ENCODE measurements at places on chromosomes 7 and 10.

- no peak for DNase-seq
Measured at GRCh38 chr10:76973091-76974016, 664.3 kb downstream of the KCNMA1 start.

- no peak for DNase-seq
Measured at GRCh38 chr7:5492020-5492635, 68.5 kb upstream of the TNRC18 start.

- DNase-seq = no peak
Measured at GRCh38 chr10:11322698-11323097, 288.8 kb downstream of the USP6NL start.

GRCh38 chr7:63968629-63969028 is 30.0 kb upstream of the ZNF722 start:
- no peak for DNase-seq

- DNase-seq = no peak
Measured at GRCh38 chr7:94022550-94022949, 18.4 kb upstream of the BET1 start.

- DNase-seq = peak; percentile 21
Measured at GRCh38 chr10:86535132-86535882, 13.7 kb upstream of the WAPL start.

DNA sequence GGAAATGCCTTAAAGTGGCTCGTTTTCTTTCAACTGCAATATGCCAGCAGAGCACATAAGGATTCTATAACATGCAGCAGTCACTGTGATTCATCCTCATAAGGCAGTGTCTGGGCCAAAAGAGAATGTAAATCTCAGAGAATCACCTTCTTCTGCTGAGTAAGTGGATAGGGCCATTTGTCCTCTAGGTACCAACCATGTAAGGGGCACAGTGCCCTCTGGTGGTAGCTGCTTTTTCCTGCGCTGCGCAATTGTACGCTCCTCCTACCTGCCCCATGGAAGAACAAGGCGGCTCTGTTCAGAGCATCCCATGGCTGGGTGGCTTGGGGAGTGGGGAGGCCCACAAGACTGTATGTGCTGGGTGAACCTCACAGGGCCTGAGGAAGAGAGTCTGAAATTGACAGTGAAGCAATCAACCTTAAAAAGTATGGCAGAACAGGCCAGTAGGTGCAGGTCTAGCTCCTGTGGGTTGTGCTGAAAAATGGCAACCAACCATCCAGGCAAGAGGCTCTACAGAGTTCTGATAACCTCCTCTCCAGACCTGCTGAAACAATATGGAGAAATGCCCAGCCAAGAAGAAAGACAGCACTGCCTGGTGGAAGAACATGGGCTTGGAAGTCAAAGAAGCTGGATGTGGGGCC is 78.6 kb upstream of the C10orf90 start:
- peak; percentile 10 for DNase-seq

DNA sequence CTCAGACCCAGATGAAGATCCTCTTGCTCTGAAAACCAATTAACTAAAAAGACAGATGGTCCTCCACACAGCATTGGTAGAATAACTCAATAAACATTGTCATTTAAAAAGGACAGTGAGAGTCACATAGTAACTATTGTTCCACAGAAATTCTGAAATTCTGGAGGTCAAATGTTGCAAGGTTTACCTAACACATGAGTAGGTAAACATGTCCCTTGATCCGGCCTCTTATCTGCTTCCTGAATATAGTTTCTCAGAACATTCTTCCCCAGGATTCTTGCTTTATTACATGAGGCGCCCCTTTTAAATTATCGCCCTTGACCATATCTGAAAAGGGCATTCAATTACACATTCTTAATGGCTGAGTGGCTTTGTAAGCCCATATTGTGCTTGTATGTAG is 270.7 kb downstream of the SEMA3D start:
- DNase-seq = no peak

DNA sequence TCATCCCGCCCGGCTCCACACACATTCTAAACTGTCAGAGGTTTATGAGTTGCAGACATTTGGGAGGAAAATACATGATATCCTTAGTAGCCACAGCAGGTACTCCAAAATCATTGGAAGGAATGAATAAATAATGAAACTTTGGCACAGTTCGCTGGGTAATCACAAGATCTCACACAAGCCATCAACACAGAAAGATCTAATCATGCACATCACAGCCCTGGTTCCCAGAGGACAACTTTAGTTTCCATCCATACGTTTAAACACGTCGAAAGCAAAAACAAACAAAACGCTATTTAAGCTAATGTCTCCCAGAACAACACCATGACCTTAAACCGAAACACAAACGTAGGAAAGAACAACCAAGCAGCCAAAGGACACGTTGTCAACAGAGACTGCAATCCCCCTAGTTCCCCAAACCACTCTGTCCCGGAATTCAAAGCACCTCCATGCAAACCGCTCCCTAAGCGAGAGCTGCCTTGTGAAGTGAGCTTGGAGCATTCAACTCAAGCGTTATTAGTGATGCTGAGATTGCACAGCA is 12.3 kb downstream of the SVIL start:
- DNase-seq = no peak

DNA sequence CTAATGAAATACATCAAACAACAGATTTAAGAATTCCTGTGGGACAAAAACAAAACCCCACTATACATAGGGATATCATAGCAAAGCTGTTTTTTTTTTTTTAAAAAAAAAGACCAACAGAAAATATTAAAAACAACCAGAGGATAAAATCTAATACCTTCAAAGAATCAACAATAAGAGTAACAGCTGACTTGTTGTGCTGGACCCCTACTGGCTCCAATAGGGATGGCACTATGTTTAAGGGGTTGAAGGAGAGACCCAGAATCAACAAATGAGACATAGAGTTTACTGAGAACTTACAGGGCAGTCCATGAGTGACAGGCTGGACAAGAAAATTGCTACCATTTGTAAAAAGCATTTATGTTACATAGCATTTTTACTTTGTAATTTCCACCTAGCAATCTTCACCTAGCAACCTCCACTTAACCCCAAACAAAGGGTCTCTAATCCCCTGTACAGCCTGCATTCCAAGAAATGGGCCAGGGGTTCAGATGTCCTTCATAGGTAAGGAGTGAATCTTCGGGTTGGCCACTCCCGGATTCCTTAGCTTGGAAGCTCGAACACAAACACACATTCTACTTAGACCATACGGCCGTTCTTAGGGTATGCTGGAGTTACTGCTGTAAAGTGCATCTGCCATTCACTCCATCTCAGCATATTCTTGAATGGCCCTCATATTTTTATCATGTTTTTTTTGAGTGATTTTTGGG is 25.8 kb downstream of the ASZ1 start:
- DNase-seq = no peak

- DNase-seq = no peak
Measured at GRCh38 chr10:17066000-17066399, 63.6 kb downstream of the CUBN start.

GRCh38 chr7:111827863-111828504 is 265.7 kb upstream of the IMMP2L start:
- no peak for DNase-seq

GRCh38 chr7:33901199-33901598 is 4.1 kb upstream of the BMPER start:
- no peak for DNase-seq

DNA sequence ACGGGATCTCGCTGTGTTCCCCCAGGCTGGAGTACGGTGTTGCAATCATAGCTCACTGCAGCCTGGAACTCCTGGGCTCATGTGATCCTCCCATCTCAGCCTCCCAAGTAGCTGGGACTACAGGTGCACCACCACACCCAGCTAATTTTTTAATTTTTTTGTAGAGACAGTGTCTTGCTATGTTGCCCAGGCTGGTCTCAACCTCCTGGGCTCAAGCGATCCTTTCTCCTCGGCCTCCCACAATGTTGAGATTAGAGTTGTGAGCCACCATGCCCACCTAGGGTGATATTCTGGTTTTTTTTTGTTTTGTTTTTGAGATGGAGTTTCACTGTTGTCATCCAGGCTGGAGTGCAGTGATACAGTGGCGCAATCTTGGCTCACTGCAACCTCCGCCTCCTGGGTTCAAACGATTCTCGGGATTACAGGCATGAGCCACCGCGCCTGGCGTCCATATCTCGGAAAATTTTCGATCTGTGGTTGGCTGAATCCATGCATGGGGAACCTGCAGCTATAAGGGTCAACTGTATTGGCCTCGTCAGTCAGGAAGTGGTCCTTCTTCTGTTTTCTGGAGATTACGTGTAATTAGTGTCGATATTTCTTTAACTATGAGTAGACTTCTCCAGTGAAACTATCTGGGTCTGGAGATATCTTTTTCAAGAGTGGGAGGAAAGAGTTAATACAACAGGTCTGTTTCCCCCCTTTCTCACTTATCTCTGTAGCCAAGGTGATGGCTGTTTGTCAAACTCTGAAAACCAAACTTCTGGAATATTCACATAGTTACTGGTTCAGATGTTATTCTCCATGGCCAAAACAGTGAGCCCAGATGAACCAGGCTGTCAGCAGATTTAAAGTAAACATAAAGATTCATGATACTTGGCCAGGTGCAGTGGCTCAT is 21.0 kb upstream of the FIS1 start:
- DNase-seq = no peak

Data from CD4-positive, alpha-beta T cell treated with Interleukin-2 at 100 ng/mL for 4 hours (primary cell).